ENCODE measurements at places on chromosomes 7 and 10.

DNA sequence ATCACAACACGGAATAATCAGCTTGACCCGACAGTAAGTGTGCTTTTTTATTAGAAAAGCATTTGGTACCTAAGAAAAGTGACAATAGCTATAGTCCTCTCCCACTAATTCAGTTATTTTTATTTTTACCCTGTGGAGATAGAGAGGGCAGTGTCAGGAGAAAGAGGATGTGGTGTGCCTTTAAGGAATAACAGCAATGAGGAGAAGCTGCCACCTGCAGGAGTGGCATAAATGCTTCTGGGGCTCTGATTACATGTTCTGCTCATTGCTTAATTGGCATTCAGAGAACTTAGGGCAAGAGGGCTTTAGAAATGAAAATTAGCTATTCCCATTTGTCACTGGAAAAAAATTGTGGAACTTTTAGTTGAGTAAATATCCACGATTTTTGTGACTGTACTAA lies 60.1 kb downstream of the DENND11 start:
- no peak for DNase-seq

GRCh38 chr7:86951895-86952294 lies 107.6 kb downstream of the ELAPOR2 start:
- DNase-seq: no peak

DNA sequence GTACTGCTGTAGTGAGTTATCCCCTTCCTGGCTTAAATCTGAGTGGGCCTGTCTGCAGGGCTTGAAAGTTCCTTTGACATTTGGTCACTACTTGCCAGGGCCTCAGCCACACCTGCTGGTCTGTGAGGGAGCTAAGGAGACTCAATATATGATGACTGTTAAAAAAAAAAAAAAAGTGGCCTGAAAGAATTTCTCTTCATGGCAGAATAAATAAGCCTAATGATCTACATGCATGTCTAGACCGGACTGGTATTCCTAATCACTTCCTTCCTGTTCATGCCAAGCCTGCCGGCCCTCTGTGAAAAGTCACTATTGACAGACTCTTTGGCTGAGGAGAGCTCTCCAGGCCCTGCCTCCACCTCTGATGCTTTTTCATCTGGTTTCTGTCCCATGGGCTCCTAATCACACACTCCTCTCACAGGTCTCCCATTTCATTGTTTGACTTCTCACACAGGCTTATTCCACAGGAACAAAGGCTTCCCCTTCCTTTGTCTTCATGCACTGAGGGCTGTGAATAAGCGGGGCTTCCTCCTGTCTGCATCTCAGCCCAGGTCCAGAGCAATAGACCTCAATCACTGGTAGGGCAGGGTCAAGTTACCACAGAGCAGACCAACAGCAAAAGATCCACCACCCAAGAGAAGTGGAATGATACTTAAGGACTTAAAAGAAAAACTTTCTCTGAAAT lies 99.1 kb upstream of the SEC61G start:
- DNase-seq: no peak

GRCh38 chr7:46742601-46743000 lies 821.5 kb upstream of the IGFBP3 start:
- DNase-seq: no peak

DNA sequence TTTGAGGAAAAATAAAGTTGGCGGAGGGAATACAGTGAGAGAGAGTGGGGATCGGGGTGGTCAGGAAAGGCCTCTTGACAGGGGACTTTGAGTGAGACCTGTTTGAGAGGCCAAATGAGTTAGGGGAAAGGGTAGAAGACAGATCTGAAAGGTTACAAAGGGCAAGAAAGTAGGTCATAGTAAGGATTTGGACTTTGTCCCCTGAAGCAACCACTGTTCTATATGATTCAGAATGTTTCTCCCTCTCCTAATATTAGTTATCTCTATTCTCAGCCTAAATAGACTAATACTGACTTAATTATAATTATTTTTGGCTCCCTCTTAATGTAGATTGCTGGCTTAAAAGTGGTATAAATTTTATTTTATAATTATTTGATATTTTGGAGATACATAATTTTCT lies 88.0 kb downstream of the CTNNA3 start:
- no peak for DNase-seq

DNA sequence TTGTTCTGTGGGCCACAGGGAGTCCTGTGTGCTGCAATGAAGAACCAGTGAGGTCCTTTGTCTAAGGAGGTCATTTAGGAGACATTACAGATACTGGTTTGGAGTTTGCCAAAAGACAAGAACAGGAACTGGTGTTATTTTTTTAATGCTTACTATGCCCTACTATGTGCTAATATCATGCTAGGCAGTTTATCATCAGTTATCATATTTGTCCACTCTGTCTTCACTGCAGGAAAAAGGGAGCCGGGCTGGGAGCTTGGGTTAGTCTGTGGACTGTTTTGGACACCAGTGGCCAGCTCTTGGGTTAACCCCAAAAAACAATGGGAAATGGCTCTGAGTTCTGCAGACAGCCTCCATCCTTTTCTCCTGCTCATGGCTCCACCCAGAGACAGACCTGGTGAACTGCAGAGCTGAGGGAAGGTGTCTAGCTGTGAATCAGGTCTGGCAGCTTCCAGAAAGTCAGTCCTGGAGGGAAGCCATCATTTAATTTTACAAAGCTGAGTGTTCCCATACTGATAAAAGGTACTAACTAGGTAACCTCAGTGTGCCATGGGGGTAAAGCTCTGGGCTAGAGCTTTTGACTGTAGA lies 101.2 kb upstream of the ZNF746 start:
- peak; percentile 18 for DNase-seq

DNA sequence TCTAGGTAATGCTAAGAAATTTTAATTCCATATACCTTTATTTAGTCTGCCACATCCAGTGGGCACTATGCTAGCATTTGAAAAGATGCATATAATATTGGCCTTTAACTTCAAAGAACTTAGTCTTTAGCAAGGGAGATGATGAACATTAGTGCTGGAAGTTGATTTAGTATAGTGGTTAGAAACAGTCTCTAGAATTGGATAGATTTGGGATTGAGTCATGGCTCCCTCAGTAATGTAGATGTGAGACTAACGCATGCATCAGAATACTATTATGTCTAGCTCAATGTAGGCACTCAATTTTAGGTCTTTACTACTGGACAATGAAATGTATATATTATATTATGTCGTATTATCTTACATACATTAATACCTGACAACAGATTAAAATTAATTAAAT lies 5.8 kb downstream of the DKK1 start:
- no peak for DNase-seq

DNA sequence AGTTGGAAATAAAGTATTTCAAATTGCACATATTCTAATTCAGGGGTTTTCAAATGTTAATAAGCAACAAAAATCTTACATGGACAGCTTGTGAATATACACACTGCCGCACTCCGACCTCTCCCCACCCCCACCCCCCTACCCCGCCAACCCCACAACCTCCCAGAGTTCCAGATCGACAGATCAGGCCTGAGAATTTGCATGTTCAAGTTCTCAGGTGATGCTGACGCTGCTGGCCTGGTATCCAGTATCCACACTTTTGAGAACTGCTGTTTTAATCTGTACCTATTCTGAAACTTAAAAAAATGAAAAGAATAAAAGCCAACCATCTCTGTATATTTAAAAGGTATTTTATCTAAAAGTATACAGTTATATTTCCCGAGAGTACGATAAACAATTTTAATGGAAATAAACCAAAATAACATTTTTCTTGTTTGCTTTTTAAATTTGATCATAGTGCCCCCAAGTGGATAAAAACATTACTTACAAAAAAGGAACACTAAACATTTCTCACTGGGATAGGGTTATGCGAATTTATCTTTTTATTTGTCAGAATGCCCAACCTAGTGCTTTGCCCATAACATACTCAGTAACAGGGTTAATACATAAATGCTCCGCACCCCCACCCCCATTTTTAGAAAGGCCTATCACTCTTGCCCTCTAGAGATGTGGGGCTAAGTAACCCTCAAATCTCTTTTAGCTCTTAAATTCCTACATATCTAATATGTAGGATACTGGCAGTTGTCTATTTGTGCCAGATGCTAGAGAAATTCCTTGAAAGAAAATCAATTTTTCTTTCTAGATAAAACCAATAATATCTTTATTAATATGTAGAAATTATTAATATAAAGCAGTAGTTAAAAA lies 166.3 kb downstream of the RNF133 start:
- DNase-seq: no peak

- DNase-seq: no peak
Observed at GRCh38 chr10:3451516-3452172, 279.1 kb upstream of the PITRM1 start.

- no peak for DNase-seq
Observed at GRCh38 chr10:110103921-110104461, 96.2 kb downstream of the ADD3 start.

DNA sequence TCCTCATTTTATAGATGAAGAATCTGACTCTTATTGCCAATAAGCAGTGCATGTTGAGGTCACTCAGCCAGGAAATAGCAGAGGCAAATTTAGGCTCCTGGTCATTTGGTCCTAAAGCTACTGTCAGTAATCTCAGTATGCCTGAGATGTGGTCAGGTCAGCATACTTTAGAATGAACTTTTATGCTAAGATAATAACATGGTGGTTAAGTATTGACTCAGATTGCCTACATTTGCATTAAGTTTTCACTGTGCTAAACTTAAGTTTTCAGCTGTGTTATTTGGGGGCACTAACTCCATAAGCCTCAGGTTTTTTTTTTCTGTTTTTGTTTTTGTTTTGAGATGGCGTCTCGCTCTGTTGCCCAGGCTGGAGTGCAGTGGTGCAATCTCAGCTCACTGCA lies 35.9 kb upstream of the CCSER2 start:
- no peak for DNase-seq

DNA sequence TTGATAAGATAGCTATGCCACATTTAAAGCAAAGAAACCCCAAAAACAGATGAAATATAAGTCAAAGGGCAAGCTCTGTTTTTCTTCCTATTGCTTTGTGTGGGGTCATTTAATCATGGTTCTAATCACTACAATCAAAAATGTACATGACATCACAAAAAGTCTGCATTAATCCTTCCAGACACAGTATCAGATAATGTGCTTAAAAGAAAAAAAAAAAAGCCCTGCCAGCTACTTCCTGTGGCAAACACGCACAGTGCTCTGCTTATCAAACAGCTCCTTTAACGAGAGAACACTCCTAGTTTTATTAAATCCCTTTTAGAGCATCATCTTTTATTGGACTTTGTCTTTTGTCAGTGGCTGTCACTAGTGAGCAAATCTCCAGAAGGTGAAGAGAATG lies 1005.8 kb downstream of the GATA3 start:
- no peak for DNase-seq

- no peak for DNase-seq
Observed at GRCh38 chr7:123871998-123872867, 27.3 kb downstream of the HYAL4 start.

DNA sequence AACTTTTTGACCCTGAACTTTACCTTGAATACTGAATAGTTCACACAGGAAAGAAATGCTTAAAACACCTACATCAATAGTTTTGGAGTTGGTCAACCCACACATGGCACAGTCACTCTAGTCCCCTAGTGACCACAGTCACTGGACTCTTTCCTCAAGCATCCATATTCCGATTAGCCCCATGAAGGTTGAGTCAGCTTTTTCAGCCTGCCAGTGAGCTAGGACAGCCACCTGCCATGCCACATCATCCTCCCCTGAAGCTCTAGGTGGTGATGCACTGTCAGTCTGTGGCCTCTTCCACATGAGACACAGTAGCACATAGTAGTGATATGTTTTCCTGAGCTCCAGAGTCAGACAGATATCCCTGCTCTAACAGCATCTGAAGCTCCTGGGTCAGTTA lies 537.2 kb downstream of the XPNPEP1 start:
- no peak for DNase-seq

DNA sequence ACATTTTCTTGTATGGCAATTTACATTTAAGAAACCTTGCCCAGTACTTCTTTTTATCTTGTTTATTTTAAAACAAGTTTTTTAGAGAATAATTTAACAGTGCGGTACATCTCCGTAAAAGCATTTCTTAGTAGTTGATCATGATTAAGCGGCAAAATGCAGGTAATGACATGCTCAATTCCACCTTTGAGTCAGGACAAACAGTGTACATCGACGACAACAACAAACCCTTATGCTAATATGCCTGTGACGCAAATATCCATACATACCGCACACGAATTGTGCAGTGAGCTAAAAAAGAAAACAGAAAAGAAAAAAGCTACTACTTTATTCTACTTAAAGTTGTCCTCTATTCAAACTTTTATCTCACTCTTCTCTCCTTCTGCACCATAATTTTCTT lies 1.9 kb downstream of the MAGI2 start:
- no peak for DNase-seq

GRCh38 chr7:87187120-87187519 lies 32.4 kb downstream of the TMEM243 start:
- DNase-seq: no peak

- DNase-seq: no peak
Observed at GRCh38 chr10:60810437-60811182, 32.3 kb downstream of the CDK1 start.

- no peak for DNase-seq
Observed at GRCh38 chr7:111092406-111093236, 1.7 kb downstream of the LRRN3 start.

DNA sequence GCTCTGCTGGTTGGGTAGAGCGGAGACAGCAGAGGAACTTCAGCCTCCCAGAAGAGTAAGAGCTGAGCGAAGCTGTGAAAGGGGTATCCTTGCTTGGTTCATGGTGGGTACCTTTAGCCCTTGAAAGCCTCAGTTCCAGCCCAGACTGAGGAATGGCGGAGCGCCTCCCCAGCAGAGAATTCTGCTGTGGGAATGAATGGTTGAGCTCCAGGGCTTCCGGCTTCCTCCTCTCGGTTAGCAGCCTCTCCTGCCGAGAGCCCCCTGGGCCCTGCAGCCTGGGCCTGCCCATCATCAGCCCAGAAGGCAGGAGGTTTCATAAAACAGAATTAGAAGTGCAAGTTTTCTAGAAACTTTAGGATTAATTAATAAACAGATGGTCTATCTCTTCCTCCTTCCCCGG lies 79.9 kb upstream of the ANLN start:
- DNase-seq: no peak

GRCh38 chr7:149820622-149821190 lies 17.5 kb upstream of the ZNF862 start:
- DNase-seq: no peak

GRCh38 chr7:129801882-129802281 lies 150.9 kb downstream of the UBE2H start:
- no peak for DNase-seq

DNA sequence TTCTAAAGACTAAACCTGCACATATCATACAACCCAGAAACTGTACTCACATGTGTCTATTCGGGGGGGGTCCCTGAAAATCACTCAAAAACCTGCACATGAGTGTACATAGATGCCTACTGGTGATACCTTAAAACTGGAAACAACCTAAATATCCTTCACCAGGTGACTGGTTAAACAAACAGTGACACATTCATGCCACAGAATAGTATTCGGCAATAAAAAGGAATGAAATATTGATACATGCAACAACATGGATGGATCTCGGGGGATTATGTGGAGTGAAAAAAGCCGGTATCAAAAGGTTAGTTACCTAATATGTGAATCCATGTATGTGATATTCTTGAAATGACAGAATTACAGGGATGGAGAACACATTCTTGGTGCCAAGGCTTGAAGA lies 32.1 kb upstream of the EGFR start:
- no peak for DNase-seq

DNA sequence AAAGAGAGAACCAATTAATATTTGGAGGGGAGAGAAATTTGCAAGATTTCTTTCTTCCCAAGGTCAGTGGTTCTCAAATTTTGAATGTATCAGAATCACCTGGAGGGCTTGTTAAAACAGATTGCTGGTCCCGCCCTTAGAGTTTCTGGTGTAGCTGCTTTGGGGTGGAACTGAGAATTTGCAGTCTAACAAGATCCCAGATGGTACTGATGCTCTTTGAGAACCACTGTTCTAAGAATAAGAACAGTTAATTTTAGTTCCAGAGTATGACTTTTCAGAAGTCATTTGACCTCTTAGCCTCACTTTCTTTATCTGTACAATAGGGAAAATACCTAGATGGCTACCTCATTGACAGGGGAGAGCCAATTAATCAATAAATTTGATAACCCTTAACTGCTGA lies 161.6 kb downstream of the PRKG1 start:
- no peak for DNase-seq

All from non-pigmented ciliary epithelial cell (primary cell).